Endothelial cell of umbilical vein (primary cell): ENCODE measurements at places on chromosomes 6 and 20. TPM values are rescaled to one million over a fixed set of nuclear protein-coding genes. Genes with fewer than 3 reads are reported as not detected.

DNA sequence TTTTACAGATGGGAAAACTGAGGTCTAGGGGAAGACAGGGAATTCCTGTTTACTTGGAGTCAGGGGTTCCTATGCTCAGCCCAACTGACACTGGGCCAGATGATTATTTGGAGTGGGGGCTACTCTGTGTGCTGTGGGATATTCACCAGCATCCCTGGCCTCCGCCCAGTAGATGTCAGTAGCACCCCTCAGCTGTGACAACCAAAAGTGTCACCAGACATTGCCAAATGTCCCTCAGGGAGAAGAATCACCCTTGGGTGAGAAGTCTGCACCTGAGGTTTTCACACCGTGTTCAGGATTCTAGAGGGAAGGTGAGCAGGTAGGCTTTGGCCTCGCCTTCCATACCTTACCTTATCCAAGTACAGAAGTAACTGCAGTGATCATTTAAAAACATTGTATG, 27.6 kb downstream of the CDH26 start:
- no peak for DNase-seq

DNA sequence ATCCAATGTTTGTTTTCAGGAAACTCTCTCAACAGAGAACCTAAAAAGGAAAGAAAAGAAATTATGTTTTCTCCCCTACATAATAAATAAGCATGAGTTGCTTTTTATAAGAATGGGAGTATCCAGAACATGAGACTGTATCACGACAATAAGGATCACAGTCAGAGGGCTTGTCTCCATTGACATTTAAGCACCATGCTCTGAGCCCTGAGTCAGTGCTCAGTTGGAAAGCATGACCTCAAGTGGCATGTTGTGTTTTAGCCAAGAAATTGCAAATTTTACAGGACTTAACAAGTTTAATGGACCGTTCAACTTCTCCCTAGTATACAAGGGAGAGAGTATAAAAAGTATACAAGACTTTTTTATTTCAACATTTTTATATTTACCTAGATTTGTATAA, 431.6 kb downstream of the GJA1 start:
- no peak for DNase-seq

GRCh38 chr6:41353333-41353732, 17.9 kb downstream of the NCR2 start:
- no peak for DNase-seq

DNA sequence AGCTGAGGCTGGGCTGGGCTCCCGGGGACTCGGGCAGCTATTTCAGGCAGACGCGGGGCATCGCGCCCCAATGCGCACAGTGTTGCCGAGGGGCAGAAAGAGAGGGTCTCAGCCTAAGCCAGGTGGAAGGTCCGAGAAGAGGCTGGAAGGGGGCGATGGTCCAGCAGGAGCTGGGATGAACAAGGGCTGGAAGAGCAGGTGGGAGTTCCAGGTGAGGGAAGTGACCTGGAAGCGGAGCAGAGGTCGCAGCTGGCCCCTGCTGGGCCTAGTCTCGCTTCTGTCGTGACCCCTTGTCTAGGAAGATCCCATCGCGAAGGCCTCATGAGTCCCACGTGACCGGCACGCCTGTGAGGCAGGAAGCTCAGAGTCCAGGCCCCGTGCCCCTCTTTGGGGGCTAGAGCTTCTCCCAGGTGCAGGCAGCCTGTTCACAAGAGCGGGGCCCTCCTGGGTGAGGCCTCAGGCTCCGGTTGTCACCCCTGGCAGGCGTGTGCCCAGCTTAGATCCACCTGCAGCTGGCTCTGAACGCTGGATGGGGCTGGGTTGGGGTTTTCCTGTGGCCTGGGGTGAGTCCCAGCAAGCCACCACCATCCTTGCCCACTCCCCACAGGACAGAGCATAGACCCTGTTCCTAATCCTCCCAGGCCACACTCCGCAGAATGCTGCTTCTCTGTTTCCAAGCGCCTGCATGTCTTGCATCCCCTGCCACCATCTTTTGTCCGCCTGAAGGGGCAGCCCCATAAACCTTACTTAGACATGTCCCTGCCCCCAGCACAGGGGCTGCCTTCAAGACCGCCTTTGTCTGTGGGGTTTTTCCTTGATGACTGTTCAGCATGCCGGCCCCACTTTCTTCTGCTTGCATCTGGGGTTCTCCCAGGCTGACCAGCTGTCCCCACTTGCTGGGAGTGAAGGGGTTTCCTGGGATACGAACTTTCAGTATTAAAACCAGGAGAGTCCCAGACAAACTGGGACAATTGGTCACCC, 15.1 kb downstream of the SLC22A3 start:
- DNase-seq, result no peak

- no peak for DNase-seq
Measured at GRCh38 chr20:7214081-7214740, 446.7 kb downstream of the BMP2 start.

- DNase-seq, result no peak
Measured at GRCh38 chr6:41298785-41299502, 12.5 kb upstream of the TREM1 start.

GRCh38 chr20:38158701-38159351, 6.2 kb downstream of the TGM2 start:
- peak; percentile 99 for DNase-seq

DNA sequence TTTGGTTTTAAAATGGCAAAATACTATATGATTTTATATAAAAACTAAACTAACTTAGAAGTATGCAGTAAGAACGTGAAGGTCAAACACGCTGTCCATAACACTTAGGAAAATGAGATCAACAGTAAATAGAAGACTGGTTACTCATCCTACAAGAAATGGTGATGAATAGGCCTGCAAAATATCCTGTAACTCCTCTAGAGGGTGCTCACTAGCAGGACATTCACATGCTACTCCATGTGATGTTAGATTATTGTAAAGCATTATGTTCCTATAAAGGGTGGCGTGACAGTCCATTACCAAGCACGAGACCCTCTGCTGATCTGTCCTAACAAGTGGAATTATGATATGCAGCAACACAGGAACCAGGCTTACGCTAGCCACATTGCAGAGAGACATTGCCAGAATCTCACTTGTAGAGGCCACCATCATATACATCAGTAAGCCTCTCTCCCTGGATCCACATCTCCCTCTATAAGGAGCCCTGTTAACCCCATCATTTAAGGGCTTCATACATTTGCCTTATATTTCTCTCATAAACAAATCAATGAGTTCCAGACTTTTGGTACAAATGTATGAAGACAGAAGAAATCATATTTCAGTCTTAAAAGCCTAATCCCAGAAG, 18.0 kb upstream of the DEFB129 start:
- peak; percentile 66 for DNase-seq

DNA sequence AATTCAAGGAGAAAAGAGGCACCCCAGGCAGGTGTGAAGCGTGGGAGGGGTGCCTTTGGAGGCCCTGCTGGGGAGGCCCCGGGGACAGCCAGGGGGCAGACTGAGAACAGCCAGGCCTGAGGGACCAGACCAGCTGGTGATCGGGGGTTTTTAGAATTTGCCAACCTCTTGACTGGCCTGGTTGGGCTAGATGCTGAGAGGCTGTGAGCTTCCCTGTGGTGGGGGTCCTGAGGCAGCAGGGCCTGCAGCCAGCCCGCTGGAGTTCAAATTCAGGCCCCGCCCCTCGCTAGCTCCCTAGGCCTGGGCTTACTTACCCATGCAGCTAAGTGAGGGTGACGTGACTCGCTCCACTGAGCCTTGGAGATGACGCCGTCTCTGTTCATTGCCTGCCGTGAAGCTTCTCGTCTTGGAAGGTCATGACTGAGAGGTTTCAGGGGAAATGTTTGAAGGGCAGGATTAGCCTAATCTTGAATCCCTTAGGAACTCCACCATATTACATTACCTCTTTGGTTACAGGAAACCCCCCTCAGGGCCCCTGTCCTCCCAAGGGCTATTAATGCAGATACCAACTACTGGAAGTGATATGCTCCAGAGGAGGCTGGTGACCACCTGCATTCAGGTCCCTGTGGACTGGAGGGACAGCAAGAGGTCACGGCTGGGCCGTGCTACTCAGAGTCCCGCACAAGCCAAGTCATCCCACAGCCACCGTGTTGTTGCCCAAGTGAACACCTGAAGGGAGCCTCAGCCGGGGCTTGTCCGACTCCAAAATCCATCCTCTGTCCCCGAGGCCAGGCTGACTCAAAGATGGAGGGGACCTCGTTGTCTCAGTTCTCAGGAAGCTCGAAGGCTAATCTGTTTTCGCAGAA, 73.9 kb upstream of the DUSP22 start:
- no peak for DNase-seq

DNA sequence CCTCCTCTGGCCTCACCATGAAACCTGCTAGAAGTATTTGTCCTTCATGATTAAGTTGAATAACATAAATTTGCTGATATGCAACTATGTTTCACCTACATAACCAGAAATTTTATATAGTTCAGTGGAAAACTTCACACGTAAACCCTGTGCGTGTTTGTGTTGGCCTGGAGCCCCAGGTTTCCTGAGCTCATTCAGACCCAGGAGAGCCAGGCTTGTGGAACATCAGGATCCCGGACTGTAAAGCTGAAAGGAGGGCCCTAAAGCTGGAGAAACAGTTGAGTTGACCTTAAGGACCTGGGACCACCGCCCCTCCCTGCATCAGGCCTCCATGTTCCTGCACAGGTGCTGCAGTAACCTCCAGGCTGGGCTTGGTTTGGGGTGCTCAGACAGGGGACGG, 3.1 kb upstream of the SPATS1 start:
- DNase-seq, result peak; percentile 17

DNA sequence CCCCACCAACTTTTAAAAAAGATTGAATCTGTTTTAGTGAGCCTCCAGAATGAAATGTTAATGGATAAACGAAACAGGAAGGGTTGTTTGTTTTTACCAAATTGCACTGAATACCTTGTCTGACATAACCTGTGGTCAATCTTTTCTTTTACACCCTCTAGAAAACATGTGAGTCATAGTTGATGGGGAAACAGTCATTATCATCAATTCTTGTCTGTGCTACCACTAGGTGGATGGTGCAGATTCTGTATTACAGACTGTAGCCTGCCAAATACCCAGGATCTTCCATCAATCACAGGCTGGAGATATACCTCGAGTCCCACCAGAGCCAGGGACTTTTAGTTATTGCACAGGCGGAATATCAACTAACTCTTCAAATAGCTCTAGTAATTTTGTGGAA, 29.5 kb upstream of the PKIB start:
- DNase-seq, result no peak

DNA sequence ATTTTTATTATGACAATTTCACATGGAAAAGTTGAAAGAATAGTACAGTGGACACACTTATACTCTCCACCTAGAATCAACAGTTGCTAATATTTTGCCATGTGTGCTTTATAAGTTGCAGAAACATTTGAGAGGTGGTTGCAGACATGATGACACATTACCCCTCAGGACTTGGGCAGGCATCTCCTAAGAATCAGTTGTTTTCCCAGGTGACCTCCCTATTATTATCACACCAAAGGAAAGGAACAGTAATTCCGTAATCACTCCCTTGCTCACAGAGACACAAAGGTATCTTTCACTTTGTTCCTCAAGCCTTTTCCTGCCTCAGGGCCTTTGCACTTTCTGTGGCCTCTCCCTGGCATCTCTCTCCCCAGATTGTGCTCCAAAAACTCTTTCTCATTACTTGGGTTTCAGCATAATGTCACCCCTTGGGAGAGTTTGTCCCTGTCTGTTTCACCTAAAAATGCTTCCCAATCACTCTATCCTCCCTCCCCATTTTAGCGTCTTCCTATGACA, 5.9 kb upstream of the SULF2 start:
- no peak for DNase-seq

The BPIFB2 gene
- total RNA-seq, result not detected in 2 replicates

The CSNK2B gene
- total RNA-seq, result 206 and 214 TPM in 2 replicates

The PRR18 gene
- not detected in 2 replicates for total RNA-seq

The MYMX gene
- total RNA-seq, result not detected in 2 replicates

GRCh38 chr20:58518896-58519593, 3.8 kb upstream of the APCDD1L start:
- no peak for DNase-seq

The AVP gene
- total RNA-seq, result not detected in 2 replicates

The TBC1D22B gene
- 12.7 and 13.6 TPM in 2 replicates for total RNA-seq

The SNAP25 gene
- 2.2 and 4.4 TPM in 2 replicates for total RNA-seq

The C4B gene
- 6.3 and 6.5 TPM in 2 replicates for total RNA-seq

The FOXP4 gene
- total RNA-seq, result 23.9 and 24.4 TPM in 2 replicates

GRCh38 chr6:119929121-119929520, 579.6 kb upstream of the MAN1A1 start:
- no peak for DNase-seq

The RPL10A gene
- total RNA-seq, result 1,327 and 1,339 TPM in 2 replicates

The KCNK17 gene
- not detected in 2 replicates for total RNA-seq

DNA sequence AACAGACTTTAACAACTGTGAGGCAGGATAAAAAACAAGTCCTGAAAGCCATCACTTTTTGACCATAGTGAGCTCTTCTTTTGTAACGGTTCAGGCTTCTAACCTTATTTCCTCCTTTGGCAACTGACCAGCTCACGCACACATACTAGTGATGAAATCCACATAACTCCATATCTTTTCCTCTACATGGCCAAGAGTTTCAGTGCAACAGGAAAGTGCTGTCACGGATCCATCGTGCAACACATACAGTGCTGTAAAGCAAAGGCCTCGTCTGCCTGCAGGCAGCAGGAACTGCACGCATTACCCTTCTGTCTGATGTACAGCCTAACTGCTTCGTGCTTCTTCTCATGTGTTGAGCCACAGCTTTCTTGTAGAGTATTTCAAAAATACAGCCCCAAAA, 108.5 kb downstream of the EPM2A start:
- DNase-seq, result peak; percentile 8

GRCh38 chr6:7958464-7958863, 47.9 kb upstream of the TXNDC5 start:
- no peak for DNase-seq

- DNase-seq, result no peak
Measured at GRCh38 chr6:88301888-88302768, 136.0 kb upstream of the CNR1 start.

DNA sequence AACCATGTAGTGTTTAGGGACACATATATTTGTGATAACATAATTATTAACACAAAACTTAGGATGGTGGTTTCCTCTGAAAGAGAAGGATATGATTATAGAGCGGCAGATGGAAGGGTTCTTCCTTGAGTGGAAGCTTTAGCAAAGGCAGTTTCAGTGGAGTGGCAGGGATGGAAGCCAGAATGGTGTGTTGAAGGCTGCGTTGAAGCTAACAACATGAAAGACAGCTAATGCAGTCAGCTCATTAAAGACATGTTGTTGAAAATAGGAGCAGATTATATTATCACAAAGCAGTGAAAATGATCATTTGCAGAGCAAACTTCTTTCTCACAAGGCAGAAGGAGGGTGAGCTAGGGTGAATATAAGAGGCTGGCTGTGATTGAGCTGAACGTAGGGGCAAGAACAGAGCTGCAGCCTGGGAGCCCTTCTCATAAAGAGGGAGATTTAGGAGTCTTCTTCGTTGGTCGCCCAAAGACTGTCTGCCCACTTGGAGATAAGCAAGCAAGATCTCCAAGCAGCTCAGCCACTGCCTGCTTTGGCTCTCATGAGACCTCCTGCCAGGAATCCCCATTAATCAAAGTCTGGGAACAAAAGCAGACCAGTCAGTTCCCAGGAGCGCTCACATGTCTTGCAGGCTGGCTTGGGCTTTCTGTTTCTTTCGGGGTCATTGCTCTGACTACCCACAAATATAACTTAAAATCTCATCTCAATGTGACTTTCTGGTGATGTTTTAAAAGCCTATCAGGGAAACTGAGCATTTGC, 2.6 kb upstream of the ANKRD6 start:
- DNase-seq, result no peak

The CAGE1 gene
- not detected in 2 replicates for total RNA-seq

- DNase-seq, result no peak
Measured at GRCh38 chr6:34916348-34916967, 27.4 kb downstream of the ANKS1A start.

The HTR1E gene
- total RNA-seq, result not detected in 2 replicates

GRCh38 chr6:149913540-149914240, 9.2 kb downstream of the RAET1G start:
- DNase-seq, result no peak

The ASIP gene
- total RNA-seq, result not detected in 2 replicates

GRCh38 chr6:8589941-8590729, 154.8 kb upstream of the SLC35B3 start:
- no peak for DNase-seq
